Gastroesophageal sphincter (tissue), 4 donors: ENCODE measurements at places on chromosomes 16 and 17. TPM values are rescaled to one million over a fixed set of nuclear protein-coding genes. Genes with fewer than 3 reads are reported as not detected.

Gene TEDC2
- total RNA-seq: 2.5 TPM

Gene IRX5
- 0.47 TPM for total RNA-seq

Gene NRN1L
- 2.4 TPM for total RNA-seq

Gene SMTNL2
- total RNA-seq: 4.5 TPM

Gene C17orf100
- 1.4 TPM for total RNA-seq

Gene RASD1
- total RNA-seq: 2.6 TPM

Gene HOXB1
- not detected for total RNA-seq
